ENCODE measurements at places on chromosomes 1 and 21. TPM values are rescaled to one million over a fixed set of nuclear protein-coding genes. Genes with fewer than 3 reads are reported as not detected.

DNA sequence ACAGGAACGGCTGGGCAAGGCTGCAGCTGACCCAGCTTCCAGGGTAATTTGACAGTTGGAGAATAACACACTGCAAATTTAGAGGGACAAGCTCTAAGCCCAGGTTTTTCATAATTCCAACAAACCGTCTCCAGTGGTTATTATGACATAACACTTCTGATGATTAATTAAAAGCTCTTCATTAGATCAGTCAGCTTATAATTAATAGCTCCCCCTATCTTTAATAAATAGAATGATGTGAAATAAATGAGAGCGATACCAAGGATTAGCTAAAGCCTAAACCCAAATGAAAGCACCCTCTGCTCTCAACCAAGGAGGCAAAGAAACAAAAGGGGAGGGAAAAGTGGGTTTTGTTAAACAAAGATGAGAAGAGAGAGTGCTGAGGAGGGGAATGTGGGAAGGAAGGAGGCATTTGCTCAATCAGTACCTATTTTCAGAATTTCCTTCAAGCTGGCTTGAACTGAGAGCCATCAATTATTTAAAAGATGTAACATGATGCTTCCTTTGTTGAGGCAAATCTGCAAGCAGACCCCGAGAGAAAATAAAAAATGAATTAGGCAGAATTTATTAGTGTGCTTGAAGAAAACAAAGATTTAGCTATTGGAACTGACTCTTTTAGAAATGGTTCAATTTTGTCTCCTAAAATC is 221.8 kb upstream of the ESRRG start:
- no peak for DNase-seq

DNA sequence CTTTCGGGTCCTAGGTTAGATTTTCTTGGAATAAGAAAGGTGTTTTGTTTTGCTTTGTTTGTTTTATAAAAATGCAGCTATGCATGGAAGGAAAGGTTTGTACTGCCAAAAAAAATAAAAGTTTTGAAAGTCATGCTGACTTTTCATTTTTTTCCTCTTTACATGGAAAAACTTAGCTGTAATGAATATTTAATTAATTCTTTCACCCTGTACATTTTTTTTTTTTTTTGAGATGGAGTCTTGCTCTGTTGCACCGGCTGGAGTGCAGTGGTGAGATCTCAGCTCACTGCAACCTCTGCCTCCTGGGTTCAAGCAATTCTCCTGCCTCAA is 48.7 kb downstream of the NENF start:
- no peak for DNase-seq

DESI2 gene
- 8.2 TPM for polyA plus RNA-seq

- DNase-seq, result no peak
Observed at GRCh38 chr1:203126151-203126865, 1.2 kb upstream of the ADORA1 start.

GRCh38 chr1:31897526-31898100 is 40.6 kb downstream of the PTP4A2 start:
- DNase-seq, result no peak

- no peak for DNase-seq
Observed at GRCh38 chr1:2470290-2471158, 5.6 kb upstream of the PLCH2 start.

DNA sequence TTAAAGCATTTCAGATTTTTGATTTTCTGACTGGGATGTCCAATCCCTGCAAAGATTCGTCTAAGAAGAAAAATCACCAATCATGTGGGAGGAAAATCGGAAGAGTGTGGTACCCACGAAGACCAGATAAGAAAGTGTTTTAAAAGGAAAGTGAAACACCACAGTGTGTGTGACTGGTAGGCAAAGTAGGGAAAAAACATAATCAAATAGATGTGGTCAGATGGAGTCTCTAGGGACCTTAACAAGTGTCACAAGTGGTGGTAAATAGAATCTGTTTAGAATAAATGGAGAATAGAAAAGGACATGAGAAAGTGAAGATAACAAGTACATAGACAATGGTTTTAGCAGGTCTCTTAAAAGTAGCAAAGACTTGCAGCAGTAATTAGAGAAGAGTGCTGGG is 154.6 kb downstream of the SLC30A10 start:
- DNase-seq, result no peak

THEMIS2 gene
- polyA plus RNA-seq, result 3.4 TPM

LRRC8C gene
- 4.6 TPM for polyA plus RNA-seq

DNA sequence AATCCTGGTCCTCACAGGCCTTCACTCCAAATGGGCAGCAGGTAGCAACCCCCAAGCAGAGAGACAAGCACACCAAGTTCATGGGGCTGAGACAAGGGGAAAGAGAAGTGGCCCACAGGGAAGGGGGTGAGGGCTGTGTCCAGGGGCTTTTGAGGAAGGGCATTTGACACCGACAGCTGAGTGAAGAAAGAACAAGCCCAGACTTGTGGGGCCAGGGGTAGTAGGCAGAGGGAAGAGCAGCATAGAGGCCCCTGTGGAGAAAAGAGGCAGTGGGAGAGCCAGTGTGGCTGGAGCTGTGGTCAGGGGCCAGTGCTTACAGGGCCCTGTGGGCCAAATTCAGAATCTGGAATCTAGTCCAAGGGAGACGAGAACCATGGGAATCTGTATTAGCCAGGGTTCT is 85.4 kb downstream of the IGSF21 start:
- no peak for DNase-seq

DNA sequence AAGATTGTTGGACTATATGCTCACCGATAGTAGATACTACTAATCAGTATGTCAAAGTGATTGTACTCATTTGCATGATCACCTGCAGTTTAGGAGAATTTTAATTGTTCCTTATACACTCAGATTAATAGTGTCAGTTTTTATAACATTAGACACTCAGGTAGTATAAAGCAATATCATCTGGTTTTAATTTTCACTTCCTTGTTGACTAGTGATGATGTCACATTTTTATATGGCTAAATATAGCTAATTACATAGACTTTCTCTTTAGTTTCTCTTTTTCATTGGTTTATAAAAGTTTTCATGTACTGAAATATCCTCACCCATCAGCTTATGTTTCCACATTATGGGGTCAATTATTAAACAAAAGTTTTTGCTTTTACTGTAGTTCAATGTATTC is 1332.4 kb upstream of the ADGRL2 start:
- no peak for DNase-seq

NUAK2 gene
- 0.46 TPM for polyA plus RNA-seq

- no peak for DNase-seq
Observed at GRCh38 chr1:71784241-71784640, 498.1 kb downstream of the NEGR1 start.

EXTL1 gene
- 1.2 TPM for polyA plus RNA-seq

- peak; percentile 68 for DNase-seq
Observed at GRCh38 chr1:220527279-220527907, 543 bp upstream of the MARK1 start.

IFNLR1 gene
- 1.5 TPM for polyA plus RNA-seq

DNA sequence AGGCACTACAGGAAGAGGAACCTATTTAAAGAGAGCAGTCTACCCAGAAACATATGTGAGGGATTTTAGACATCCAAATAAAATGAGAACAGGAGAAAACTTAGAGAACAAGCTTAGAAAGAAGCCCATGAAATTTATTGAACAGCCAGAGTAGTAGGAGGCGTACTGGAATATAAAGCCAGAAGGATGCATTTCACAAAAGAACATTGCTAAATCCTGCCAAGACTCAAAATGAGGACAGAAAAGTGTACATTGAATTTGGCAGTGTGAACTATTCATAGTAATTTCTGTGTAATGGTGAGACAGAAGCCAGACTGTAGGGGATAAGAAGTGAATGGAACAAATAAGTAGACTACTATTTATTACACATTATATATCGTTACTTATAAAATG is 22.5 kb downstream of the CEPT1 start:
- DNase-seq, result no peak

TNNT2 gene
- polyA plus RNA-seq, result 28,496 TPM

GRCh38 chr1:195332102-195332501 is 1276.1 kb downstream of the KCNT2 start:
- DNase-seq, result no peak

DNA sequence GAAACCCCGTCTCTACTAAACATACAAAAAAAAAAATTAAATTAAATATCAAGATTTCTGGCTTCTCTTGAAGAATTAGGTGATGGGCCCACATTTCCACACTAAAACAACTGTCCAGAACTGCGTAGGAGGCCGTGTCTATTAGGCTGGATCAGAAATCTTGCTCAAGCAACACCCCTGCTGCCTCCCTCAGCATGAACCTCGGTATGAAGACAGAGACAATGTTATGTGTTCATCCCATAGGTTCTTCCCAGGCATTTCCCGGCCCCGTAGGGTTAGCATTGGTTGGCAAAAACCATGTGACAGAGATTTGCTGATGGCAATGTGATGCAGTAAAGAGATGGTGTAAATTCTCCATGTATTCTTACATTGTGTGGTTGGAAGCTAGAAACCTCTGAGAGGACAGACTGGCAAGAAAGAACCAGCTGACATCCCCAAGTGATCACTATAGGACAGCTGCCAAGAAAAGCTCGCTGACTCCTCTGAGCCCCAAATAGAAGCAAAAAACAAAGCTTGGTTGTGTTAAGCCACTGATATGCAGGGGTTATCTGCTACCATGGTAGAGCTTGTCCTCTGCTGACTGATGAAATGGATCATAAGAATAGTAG is 34.5 kb downstream of the EBNA1BP2 start:
- DNase-seq, result no peak

DNA sequence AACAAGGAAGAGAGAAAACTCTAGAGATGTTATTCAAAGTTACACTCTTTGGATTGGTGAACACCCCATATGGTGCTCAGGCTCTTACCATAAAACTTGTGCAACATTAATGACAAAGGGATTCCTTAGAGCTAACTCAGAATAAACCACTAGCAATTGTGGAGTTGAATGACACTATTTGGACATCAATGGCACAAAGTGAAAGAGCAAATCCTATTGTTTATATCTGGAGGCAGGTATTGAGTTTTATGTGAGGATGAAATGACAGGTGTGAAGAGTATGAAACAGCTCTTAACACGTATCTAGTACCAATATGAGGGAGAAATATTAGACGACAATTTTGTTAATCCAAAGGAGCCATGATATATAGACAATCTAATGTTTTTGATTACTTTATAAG is 584.9 kb upstream of the PBX1 start:
- no peak for DNase-seq

UBXN10 gene
- polyA plus RNA-seq, result 0.53 TPM

GRCh38 chr1:25649505-25650288 is 33.1 kb downstream of the MAN1C1 start:
- DNase-seq, result no peak

PAQR6 gene
- polyA plus RNA-seq, result 0.26 TPM

- DNase-seq, result no peak
Observed at GRCh38 chr1:158039380-158039779, 45.9 kb downstream of the KIRREL1 start.

GRCh38 chr1:238088560-238089290 is 198.0 kb upstream of the ZP4 start:
- DNase-seq, result no peak

- no peak for DNase-seq
Observed at GRCh38 chr21:35448876-35449599, 399.9 kb upstream of the RUNX1 start.

DNA sequence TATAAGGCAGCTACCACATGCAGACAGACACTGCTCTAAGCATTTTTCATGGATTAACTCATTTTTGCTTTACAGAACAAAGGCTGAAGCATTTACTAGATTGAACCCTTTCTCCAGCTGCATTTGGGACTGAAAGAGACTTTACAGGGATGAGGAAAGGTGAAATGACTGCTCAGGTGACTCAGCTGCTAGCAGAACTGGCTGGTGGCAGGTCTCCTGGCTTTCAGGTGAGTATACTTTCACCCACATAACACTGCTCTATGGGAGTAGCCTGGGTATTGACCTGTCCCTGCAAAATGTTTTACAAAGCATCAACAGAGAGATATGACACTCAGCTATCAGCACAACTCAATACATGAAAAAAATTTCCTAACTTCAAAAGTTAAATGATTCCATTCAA is 2.6 kb upstream of the CCDC185 start:
- DNase-seq, result no peak

SLAMF6 gene
- polyA plus RNA-seq, result 0.10 TPM

ELAPOR1 gene
- 0.04 TPM for polyA plus RNA-seq

All from heart left ventricle (tissue), 16 donors.